Subcutaneous preadipocyte (primary cell): ENCODE measurements at places on chromosomes 3 and 15. TPM values are rescaled to one million over a fixed set of nuclear protein-coding genes. Genes with fewer than 3 reads are reported as not detected.

CHRM5 gene
- under 0.01 TPM in 1 of 2 replicates, not detected in the other for total RNA-seq

MYZAP gene
- under 0.01 and 0.59 TPM in 2 replicates for total RNA-seq

DAPK2 gene
- total RNA-seq, result 0.98 and 7.0 TPM in 2 replicates

POPDC2 gene
- under 0.01 TPM in 2 replicates for total RNA-seq

BTLA gene
- total RNA-seq, result not detected in 2 replicates

SLC28A1 gene
- total RNA-seq, result not detected in 2 replicates

CYP8B1 gene
- not detected in 2 replicates for total RNA-seq

ESYT3 gene
- total RNA-seq, result under 0.01 and 1.4 TPM in 2 replicates

CRTAP gene
- 240 and 248 TPM in 2 replicates for total RNA-seq

ADGRG7 gene
- not detected in 2 replicates for total RNA-seq

ALDH1A3 gene
- 34.4 and 118 TPM in 2 replicates for total RNA-seq

SMCO1 gene
- under 0.01 TPM in 1 of 2 replicates, not detected in the other for total RNA-seq

GOLGA8M gene
- total RNA-seq, result 0.73 TPM in 1 of 2 replicates, not detected in the other

FEZF2 gene
- total RNA-seq, result not detected in 2 replicates

GCNT3 gene
- total RNA-seq, result 0.37 and 0.39 TPM in 2 replicates

PRR20G gene
- total RNA-seq, result not detected in 2 replicates

LEKR1 gene
- 0.20 and 2.2 TPM in 2 replicates for total RNA-seq

WDR72 gene
- total RNA-seq, result not detected in 2 replicates

CHRFAM7A gene
- 0.20 TPM in 1 of 2 replicates, not detected in the other for total RNA-seq

LIPH gene
- not detected in 2 replicates for total RNA-seq

TNFSF10 gene
- 0.20 and 0.73 TPM in 2 replicates for total RNA-seq

SLC7A14 gene
- total RNA-seq, result 2.0 and 4.0 TPM in 2 replicates

CHD2 gene
- 65.8 and 68.8 TPM in 2 replicates for total RNA-seq

ZBBX gene
- not detected in 2 replicates for total RNA-seq

ATP13A5 gene
- total RNA-seq, result not detected in 2 replicates
